ENCODE measurements at places on chromosomes 7 and 10.
A peak's percentile ranks its signal among the peaks of the same experiment; 100 is the strongest.

DNA sequence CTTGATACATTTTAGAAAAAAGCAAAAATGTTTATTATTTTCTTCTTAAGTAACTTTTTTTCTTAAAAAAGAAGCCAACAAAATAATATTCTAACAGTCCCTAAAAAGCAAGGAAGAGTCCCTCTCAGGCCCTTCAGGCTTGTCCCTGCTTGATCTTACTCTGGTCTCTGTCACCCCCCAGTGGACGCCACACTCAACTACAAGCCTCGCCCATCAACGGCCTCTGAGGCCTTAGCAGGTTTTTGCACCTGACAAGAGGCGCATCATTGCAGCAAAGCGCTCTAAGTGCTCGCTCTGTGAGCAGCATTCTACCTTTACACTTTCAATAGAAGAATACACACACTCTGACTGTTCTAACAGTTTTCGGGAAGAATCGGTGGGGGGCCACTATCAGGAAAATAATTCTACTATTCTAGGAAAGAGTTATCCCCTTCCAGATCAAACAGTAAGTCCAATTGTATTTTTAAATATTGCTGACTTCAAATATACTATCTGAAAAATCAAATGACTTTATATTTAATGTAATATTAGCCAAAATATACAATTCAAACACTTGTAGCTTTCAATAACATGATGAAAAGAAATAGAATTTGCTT lies 139.2 kb downstream of the USP6NL start:
- DNase-seq, result peak; percentile 61

GRCh38 chr10:80540981-80541750 lies 3.5 kb downstream of the SH2D4B start:
- no peak for DNase-seq

DNA sequence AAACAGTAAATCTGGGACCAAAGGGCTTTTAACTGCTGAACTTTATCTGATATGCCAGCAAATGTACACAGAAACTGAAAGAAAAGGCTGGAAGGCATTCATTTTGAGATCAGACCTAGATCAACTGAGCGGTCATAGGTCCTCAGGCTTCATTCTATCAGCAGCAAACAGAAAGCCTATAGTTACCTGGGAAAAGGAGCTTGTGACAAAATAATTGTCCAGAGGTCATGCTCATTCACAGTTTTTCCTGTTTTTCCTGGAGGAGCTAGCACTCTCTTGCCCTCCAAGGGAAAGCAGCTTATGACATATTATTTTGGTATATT lies 320.2 kb downstream of the AHR start:
- DNase-seq, result no peak

DNA sequence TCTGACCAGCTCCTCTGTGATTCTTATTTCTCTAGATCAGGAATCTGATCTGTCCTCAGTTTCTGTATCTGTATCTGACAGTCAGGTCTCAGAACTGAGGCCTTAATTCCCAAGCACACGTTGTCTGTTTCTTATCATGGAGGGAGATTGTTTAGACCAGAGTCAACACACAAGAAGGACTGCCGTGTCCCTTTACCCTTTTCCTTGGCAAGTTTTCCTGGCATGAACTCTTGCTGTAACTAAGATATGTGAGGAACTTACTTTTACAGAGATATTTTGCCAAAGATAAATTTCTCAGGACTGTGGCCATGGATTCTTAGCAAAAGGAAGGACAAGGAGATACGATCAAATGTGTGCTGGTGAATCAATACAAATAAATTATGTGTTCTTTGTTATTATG lies 181.0 kb downstream of the SORCS3 start:
- no peak for DNase-seq

DNA sequence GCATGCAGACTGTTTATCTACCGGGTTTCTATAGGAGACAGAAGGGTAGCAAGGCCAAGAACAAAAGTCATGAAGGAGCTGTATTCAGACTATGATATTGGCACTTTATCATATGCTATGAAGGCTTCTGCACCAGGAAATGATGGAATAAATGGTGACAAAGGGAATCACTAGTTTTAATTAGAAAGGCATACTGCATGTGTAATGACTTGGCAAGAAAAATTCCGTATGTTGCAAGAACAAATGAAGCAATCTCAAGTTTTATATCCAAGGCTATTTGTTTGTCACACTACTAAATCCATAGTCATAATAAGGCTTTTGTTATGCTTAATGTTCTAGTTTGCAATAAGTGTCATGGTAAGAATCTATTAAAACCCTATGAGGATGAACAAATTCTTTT lies 230.9 kb downstream of the ZEB1 start:
- DNase-seq, result peak; percentile 24

DNA sequence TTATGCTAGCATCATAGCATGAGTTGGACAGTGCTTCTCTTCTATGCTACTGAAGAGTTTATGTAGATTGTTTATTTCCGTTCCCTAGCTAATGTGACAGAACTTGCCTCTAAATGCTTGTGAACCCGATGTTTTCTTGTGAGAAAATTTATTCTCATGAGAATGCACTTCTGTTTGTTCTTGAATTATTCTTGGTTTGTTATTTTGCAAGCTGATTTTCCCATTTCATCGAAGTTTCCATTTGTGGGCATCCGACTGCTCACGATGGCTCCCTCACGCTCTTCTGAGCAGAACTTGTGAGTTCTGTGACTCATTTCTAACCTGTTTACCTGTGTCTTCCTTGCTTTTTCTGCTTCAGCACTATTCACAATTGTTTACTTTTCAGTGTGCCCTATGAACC lies 59.9 kb downstream of the WDFY4 start:
- no peak for DNase-seq

- no peak for DNase-seq
Observed at GRCh38 chr10:87703771-87704170, 44.1 kb downstream of the PAPSS2 start.

DNA sequence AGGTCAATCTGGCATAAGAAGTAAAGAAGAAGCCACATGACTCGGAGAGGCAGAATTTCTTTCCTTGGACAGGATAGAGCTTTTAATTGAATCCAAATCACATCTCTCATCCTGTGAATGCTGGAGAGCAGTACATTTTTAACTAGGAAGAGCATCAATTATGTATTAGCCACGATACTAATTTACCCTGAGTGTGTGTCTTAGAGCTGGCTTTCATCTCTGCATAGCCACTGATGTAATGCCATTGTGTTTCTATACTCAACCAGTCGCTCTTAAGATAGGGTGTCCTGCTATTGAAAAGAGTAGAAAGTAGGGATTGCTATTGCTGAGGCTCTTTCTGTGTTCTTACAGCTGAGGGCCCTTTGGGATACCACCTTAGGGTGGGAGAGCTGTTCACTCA lies 280.3 kb downstream of the AUTS2 start:
- DNase-seq, result no peak

GRCh38 chr10:70376436-70377378 lies 5.7 kb downstream of the LRRC20 start:
- DNase-seq, result no peak

DNA sequence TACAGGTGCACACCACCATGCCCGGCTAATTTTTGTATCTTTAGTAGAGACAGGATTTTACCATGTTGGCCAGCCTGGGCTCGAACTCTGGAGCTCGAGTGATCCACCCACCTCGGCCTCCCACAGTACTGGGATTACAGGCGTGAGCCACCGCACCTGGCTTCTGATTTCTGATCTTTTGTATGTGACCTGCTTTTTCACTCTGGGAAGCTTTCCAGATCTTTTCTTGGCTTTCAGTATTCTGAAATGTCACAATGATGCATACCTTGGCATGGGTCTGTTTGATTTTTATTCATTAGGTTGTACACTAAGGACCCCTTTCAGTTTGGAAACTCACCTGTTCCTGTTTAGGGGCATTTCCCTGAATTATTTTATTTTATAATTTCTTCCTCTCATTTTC lies 41.6 kb downstream of the PROSER2 start:
- DNase-seq, result no peak

DNA sequence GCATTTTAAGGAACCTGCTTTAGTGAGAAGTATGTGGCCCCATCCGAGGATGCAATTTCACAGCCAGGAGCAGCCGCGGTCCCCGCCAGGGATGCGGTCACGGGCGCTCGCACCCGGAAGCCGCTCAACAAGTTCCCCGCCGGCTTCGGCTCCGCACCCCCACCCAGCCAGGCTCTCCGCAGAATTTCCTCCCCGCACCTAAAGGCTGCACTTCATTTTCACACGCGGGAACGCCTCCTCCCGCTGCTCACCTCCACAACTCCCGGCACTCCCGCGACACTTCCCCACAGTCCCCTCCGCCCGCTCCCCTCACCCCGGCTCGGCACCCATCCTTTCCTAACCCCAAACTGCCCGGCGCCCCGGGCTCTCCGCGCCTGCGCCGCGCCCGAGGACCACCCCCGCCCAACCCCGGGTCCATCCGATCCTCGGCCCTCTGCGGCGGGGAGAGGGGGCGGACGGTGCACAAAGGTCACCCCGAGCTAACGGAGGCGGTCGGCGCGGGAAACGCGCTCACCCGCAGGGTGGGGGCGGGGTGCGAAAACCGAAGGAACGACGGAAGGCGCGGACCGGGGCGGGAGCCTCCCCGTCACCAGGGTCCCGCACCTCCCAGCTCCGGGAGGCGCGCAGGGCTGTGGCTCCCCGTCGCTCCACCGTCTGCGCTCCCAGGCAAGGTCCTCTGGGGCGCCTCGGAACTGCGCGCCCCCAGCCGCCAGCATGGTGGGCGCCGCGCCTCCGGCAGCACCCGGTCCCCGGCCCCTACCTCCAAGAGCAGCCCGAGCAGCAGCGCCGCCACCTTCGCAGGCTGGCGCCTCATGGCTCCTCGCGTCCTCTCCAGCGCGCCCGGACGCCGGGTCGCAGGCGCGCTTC lies 558 bp downstream of the VOPP1 start:
- DNase-seq, result peak; percentile 53

GRCh38 chr7:98974205-98974604 lies 95.9 kb downstream of the TRRAP start:
- DNase-seq, result no peak

DNA sequence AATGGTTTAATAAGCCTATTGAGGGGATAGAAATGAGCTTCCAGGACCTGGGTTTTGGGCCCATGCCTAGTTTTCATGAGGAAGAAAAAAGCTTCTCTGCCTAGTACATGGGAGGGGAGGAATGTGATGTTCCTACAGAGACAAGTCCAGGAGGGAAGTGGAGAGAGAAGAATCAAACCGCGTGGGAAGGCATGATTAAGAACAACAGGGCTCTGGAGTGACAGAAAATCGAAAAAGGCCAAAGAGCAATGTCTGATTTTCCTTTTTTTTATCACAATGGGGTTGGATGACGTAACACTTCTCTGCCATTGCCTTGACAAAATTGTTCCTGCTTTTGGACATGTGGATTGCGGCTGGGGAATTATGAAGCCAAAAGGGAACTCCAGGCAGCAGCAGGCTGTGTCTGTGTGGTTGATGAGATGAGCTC lies 258.6 kb downstream of the CXCL12 start:
- DNase-seq, result no peak

DNA sequence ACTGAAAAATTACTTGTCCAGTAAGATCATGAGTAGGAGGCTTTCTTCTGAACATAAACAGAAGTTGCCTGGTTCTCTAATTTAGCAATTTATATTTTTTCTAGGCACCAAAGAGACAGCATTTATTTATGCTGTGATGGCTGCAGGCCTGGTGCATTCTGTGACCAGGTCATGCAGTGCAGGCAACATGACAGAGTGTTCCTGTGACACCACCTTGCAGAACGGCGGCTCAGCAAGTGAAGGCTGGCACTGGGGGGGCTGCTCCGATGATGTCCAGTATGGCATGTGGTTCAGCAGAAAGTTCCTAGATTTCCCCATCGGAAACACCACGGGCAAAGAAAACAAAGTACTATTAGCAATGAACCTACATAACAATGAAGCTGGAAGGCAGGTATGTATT lies 2.8 kb downstream of the WNT16 start:
- no peak for DNase-seq

DNA sequence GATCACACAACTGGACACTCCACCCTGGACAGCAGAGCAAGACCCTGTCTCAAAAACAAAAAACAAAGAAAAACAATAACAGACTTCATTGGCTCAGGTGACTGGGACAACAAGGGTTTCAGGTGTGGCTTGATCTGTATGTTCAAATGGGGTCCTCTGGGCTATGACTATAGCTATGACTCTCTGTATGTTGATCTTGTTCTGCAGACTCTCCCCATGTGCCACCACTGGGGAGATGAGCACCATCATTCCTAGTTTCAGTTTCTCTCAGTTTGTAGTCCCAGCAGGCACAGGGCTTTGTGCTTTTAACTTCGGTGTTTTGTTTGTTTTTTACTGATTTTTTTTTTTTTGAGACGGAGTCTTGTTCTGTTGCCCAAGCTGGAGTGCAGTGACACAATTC lies 53.8 kb downstream of the SUFU start:
- no peak for DNase-seq

DNA sequence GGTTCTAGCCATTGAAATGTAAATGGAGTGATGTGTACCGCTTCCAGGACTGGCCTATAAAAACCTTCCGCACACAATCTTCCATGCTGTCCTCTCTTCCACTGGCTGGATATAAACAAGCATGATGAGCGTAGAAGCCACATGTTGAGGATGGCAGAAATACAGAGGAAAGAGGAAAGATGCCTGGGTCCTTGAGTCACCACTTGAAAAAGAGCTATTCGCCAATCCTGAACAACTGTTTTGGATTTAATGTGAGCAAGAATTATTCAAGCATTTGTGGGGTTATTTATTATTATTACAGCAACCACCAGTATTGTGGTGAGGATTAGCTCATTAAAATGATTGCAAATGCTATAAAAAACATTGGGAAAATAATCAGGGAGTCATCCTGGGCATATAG lies 45.8 kb upstream of the PLXNA4 start:
- DNase-seq, result no peak

- DNase-seq, result no peak
Observed at GRCh38 chr7:63521-64021, 128.8 kb upstream of the FAM20C start.

DNA sequence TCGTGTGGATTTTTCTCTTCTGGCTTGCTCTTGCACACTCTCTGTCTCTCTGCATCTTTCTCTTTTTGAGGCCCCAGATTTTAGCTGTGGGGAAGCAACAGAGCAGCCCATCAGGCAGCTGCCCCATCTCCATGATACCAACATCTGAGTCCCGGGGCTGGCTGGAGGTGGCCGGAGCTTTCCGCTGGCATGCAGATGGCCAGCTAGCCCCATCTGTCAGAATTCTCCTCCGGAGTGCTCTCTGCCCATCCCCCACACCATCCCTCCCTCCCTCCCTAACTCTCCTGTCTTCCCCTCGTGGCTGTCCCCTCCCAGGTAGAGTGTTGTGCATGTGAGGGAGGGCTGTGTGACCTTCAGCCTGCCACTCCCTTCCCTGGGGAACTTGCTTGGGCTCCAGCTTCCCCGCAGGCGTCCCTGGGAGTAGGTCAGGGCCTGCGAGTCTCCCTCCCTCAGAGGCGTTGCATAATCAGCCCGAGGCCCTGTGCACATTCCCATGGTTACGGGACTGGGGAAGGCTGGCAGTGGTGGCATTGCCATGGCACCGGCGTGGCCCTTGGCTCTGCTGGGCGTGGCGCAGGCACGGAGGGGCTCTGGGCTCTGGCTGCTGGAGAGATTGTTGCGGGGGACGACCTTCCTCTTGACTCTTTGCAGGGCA lies 24.7 kb downstream of the GHRHR start:
- no peak for DNase-seq

DNA sequence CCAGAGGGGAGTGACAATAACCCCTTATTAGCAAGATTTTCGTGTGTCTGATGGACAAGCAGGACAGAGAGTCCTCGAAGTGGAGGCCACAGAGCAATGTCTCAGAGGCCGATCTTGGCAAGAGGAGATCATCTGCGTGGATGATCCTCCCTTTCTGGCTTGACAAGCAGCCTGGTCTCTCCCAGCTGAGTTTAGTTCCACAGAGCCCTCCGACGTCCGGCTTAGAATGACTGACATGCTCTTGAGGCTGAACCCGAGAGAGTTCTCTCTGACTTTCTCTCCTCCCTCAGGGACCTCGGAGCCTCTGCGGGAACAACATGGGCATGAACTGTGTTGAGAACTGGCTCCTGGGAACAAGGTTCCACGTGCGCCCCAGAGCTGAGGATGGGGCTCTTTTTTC lies 180.7 kb upstream of the PFKP start:
- no peak for DNase-seq
